ENCODE measurements at places on chromosomes 3 and 15.

DNA sequence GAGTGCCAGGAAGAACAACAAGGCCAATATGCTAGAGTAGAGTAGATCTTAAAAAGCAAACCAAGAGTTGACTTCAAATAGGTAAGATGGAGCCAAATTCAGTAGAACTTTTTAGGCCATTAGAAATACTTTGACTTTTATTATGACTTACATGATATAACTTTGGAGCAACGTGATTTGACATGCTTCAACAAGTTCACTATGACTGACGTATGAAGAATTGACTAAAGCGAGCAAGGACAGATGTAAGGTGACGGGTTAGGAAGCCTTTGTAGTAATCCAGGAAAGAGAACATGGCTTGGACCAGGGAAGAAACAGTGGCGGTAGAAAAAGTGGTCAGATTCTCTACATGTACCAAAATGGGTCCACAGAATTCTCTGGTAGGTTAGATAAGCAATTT is 4.9 kb upstream of the ZNF385D start:
- no peak for DNase-seq

- no peak for DNase-seq
Measured at GRCh38 chr3:32347343-32348125, 44.1 kb upstream of the CMTM7 start.

GRCh38 chr15:68107142-68107541 is 53.0 kb downstream of the PIAS1 start:
- DNase-seq = no peak

GRCh38 chr3:46642971-46643370 is 30.6 kb downstream of the FAM240A start:
- DNase-seq = no peak

GRCh38 chr3:24197809-24198208 is 252.7 kb downstream of the NR1D2 start:
- no peak for DNase-seq

DNA sequence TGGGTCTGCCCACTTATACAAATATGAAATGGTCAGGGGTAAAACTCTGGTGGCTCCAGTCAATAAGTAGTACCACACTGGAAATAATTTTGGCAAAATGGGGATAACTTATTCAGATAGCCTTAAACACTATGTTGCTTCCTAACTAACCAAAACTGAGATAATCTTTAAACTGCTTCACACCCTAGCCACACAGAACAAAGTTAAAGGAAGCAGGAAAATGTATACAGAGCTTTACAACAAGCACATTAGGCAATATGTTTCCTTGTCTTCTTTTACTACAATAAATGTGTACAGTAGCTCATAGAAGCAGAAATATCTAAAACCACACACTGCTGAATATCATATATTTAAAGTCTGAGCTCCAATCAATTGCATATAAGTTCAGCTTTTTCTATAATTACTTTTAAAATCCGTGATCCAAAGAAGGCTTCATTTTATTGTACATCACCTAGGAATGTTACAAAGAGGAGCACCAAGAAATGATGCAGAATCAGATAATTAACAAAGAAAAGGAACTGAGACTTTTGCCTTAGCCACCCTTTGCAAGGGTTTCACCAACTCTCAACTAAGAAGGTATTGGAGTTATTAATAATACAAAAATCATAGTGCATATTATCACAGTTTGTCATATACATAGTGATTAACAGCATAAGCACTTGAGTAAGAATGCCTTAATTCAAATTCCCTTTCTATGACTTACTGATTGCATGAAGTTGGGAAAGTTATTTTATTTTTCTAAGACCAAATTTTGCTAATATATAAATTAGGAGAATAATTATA is 9.2 kb upstream of the SSR3 start:
- DNase-seq = no peak

DNA sequence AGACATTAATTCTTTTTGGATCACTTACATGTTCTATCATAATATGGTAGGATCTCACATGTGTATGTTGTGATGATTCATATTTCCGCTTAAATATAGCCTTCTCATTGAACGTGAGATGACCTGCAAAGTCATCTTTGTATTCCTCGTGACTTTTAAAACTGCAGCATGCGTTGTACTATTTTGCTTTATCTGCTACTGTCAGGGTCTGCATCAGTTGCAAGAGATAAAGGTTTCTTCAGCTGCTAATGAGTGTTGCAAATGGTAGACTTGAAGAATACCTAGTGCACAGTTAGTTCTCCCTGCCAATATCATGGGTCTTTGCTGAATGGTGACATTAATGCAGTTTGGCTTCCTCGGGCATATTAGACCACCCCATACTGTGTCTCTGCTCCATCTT is 31.8 kb downstream of the REC114 start:
- no peak for DNase-seq

DNA sequence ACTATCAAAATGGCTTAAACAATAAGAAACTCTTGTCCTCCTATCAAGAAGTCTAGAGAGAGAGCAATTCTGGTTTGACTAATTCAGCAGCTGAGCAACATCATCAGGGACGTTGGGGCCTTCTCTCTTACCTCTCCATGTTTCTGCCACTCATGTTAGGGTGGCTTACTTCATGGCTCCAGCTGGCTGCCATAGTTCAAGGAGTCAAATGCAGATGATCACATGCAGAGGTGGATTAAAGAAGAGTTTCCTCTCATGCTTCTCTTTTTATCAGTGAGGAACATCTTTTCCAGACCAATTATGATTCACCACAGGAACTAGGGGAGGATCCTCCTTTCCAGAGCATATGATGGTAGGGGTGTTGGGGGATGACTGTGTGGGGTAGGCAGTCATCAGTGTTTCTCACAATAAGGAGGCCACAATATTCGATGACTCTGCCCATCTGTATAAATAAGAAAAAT is 45.5 kb downstream of the NEK11 start:
- DNase-seq = no peak

DNA sequence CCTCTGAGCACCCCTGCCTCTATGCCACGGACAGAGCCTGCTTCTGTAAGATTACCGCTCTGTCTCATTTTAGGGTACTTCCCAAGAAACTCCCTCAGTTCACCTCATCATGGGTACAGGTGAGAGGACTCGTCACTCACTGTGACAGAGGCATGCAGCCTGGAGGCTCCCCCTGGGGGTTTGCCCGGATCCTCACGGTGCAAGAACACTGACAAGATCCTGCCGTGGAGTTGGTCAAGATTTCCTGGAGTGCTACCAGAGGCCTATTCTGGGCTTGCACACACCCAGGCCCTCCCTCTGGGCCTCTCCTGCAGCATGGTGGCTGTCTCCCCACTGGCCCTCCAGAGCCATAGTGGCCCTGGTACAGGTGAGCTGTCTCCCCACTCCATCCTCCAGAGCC is 103.1 kb upstream of the TNIK start:
- DNase-seq = no peak

GRCh38 chr3:185216607-185216958 is 37.3 kb downstream of the EHHADH start:
- DNase-seq = no peak

GRCh38 chr3:72386327-72387000 is 461.8 kb downstream of the SHQ1 start:
- DNase-seq = no peak

DNA sequence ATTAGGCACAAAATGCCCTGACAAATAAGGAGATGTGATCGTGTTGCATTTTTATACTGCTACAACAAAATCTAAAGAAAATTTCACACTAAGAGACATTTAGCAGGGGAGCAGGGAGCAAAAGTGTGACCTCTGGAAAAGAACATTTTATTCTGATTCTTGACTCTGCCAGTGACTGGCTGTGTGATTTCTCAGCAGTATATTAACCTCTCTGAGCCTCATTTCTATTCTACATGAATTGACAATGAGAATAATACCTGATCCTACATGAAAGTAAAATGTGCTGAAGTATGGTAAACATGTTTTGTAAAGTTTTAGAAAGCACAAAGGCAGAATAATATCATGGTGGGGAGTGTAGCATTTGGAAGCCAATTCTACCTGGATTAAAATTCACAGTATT is 273.3 kb downstream of the SLC9A9 start:
- no peak for DNase-seq

GRCh38 chr15:73888224-73889041 is 15.1 kb downstream of the TBC1D21 start:
- DNase-seq = no peak

- DNase-seq = no peak
Measured at GRCh38 chr3:171678971-171679492, 131.3 kb downstream of the PLD1 start.

GRCh38 chr15:77168141-77168540 is 97.2 kb upstream of the TSPAN3 start:
- no peak for DNase-seq

Measured in stimulated activated effector memory CD8-positive, alpha-beta T cell treated with anti-CD3 and anti-CD28 coated beads, Interleukin-12 subunit alpha, Interleukin-12 subunit beta, amount 100 ng/mL, for 72 hours (primary cell).